Inflammatory macrophage (primary cell): ENCODE measurements at places on chromosomes 7 and 10.
A peak's percentile ranks its signal among the peaks of the same experiment; 100 is the strongest.

DNA sequence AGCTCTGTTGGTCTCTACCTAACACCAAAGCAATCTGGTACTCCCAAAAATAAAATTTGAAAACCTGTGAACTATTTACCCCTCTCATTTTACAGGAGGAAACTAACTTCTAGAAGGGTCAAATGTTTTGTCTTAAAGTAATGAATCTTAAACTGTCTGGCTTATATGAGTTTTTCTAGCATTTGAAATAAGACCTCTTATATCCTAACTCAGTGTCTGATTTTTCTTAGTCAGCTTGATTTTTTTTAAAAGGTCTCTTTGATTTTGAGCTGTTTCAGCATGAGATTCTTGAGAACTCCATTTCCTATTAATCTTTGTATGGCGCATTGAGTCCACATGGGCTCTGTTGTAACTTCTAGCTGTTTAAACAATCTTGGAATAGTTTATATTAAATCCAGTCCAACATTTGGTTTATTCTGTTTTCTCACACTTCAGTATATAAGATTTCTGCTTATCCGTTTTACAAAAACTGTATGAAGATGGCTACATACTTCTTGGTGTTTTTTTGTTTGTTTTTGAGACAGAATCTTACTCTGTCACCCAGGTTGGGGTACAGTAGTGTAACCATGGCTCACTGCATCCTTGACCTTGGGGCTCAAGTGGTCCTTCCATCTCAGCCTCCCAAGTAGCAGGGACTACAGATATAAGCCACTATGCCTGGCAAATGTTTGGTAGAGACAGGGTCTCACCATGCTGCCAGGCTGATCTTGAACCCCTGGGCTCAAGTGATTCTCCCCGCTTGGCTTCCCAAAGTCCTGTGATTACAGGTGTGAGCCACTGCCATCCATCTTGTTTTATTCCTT lies 91.1 kb downstream of the PPP1R9A start:
- no peak for DNase-seq

DNA sequence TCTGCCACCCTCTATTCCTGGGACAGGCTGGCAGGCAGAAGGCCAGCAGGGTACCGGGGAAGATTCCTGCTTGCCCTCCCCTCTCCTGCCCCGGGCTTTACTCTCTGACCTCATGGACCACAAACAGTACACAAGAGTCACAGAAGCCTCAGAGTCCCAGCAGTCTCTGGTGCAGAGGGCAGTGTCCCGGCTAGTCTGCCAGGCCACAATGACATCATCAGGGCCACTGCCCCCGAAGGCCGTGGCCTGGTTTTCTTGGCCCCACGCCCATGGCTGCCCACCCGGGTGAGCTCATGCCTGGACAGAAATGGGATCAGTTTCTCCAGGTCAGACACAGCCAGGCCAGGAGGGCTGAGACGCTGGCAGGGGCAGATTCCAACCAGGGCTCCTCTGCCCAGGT lies 91.9 kb downstream of the MYL10 start:
- DNase-seq = peak; percentile 5

GRCh38 chr10:14010101-14010558 lies 320.6 kb downstream of the FRMD4A start:
- DNase-seq = no peak

GRCh38 chr10:97498841-97499560 lies at the start of gene UBTD1:
Gene UBTD1, plus strand, starts transcription at chr10:97498924. Its CDS starts 280 bp downstream, at chr10:97499204.
- peak; percentile 39 for DNase-seq

- DNase-seq = no peak
These were observed 3.2 kb downstream of the VCL start for GRCh38 chr10:74000892-74001669.

DNA sequence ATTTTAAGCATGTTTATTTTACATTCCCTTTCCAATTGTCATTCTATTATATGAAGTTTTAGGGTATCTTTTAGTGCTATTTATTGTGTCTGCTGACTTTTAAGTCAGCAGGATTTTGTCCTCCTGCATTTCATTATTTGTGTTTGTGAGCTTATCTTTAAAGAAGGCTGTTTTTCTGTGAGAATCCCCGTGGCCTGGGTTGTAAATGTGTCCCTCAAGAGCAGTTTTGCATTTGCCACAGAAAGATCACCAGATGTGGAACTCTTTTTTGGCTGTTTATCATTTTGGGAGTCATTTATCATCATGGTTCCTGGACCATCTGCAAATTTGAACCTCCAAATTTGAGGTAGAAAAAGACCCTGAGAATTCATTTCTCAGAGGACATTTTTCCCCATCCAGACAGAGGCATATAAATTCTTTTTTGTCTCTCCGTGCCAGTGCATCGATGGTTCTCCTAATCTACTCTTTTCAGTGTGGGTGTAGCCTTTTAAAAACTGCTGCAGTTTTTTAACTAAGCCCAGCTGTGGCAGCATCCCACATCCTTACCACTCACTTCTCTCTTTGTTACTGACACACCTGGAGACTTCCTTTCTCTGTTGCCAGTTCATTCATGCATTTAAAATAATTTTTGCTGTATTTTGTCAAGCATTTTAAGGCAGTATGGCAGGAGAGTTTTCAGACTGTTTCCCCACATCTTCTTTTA lies 20.1 kb upstream of the MTURN start:
- no peak for DNase-seq

- DNase-seq = no peak
These were observed 178.3 kb downstream of the DYNC1I1 start for GRCh38 chr7:95950698-95951097.

GRCh38 chr7:31758755-31759154 lies 71.7 kb downstream of the PPP1R17 start:
- no peak for DNase-seq

DNA sequence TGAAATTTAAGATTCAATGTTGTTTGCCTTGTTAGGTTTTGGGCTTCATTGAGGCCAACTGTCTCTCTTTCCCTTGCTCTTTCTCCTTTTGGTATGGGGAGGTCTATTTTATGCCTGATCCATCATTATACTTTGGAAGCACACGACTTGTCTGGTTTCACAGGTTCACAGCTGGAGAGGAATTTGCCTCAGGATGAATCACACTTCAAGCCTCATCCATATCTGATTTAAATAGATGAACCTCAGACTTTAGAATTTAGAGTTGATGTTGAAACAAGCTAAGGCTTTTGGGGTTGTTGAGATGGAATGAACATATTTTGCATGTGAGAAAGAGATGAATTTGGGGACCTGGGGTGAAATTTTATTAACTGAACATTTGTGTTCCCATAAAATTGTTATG lies 150.5 kb upstream of the IGFBP3 start:
- DNase-seq = no peak

DNA sequence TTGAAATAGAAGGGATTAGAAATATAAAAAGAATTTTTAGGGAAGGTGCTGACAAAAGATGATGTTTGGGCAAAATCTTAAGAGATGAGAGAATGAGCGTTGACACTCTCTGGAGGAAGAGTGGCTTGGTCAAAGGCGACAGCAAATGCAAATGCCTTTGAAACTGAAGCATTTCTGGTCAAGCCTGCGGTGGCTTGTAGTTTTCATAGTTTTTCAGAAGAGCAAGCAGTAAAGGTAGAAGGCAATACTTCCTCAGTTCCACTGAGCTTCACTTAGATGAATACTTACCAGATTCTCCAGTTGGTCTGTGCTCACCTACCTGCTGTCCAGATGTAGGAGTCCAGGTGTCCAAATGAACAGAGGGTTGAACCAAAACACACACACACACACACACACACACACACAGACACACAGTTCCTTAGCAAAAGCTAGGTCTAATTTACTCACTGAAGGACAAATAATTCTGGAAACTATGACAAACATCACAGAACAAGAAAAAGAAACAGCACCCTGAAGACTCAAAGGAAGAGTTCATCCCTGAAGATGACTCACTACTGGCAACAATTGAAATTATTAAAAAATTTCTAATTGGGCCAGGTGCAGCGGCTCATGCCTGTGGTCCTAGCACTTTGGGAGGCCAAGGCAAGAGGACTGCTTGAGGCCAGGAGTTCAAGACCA lies 12.1 kb upstream of the STK17A start:
- DNase-seq = no peak

DNA sequence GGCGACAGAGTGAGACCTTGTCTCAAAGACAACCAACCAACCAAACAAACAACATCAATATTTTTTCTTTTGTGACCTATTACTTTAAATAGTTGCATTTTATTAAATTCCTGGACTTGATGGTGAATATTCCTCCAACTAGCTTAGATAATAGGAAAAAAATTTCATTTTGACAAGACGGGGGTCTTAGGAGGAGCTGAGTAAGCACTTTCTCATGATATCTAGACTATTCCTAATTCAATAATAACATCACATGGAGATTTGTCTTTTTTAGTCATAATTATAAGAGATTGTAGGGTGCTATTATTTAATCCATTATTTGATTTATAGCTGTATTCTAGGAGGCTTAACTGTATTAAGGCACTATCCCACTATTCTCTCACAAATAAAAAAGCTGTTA lies 702.5 kb downstream of the PHTF2 start:
- DNase-seq = no peak

DNA sequence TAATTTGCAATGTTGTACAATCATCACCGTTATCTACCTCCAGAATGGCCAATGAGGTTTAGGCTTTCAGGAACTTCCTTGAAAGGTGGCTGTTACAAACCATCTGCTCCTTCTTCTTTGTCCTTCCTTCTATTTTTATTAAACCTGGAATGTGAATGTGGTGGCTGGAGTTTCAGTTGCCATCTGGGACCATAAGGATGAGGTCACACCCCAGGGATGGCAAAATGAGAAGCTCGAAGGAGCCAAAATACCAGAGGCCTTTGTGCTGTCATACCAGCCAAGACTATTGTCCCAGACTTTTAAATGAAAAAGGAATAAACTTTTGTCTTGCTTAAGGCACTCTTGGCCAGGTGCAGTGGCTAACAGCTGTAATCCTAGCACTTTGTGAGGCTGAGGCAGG lies 30.9 kb upstream of the LMTK2 start:
- DNase-seq = no peak

DNA sequence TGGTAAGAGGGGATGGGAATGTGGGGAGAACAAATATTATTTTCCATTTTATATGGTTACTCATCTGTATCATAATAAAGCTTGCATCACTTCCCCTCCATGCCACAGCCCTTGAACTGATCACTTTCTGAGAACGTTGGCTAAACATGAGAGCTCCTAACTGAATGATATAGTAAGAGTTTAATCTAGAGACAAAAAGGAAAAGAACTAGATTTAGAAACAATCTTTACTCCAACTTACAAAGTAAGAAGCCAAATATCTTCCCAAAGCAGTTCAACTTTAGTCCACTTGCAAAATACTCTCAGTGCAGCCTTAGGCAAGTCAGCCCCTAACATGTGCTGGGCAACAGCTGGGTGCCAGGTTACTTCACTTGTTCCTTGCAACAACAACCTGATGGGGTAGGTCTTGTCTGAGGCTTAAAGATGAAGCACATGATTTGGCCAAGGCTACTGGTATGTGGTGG lies 20.3 kb downstream of the SMURF1 start:
- DNase-seq = peak; percentile 68

GRCh38 chr10:241451-241850 lies 106.2 kb downstream of the ZMYND11 start:
- no peak for DNase-seq

DNA sequence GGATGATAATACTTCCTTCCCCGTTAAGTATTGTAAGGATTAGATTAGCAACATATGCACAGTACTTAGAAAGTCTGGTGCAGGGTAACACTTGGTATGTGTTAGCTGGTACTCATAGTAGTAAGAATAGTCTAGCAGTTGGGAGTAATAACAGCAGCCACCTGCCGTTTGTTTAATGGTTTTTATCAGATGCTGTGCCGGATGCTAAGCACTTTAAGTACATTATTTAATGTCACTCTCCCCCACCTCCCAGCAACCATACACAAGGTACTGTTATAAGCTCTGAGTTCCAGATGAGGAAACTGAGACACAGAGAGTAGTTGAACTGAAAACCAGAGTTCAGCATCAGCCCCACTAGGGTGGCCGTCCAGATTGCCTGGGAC lies 60.1 kb downstream of the ZMIZ1 start:
- DNase-seq = no peak

DNA sequence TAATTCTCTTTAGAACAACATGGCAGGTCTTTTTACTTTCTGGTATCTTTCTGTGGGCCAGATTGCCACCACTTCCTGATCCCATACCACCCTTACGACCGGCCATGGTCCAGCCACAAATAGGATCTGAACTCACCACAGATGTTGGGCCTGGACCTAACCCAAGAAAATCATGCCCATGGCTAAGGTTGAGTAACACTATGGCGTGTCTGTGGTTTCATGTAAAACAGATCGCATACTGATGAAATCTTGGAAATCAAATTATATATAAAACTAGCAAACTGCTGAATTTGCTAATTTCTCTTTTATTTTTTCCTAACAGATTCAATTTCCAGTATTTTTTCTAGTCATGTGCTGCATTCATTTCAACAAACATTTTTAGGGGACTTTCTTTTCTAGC lies 77.2 kb downstream of the CH25H start:
- peak; percentile 89 for DNase-seq

GRCh38 chr7:120554960-120555571 lies 282.1 kb downstream of the KCND2 start:
- DNase-seq = peak; percentile 23

DNA sequence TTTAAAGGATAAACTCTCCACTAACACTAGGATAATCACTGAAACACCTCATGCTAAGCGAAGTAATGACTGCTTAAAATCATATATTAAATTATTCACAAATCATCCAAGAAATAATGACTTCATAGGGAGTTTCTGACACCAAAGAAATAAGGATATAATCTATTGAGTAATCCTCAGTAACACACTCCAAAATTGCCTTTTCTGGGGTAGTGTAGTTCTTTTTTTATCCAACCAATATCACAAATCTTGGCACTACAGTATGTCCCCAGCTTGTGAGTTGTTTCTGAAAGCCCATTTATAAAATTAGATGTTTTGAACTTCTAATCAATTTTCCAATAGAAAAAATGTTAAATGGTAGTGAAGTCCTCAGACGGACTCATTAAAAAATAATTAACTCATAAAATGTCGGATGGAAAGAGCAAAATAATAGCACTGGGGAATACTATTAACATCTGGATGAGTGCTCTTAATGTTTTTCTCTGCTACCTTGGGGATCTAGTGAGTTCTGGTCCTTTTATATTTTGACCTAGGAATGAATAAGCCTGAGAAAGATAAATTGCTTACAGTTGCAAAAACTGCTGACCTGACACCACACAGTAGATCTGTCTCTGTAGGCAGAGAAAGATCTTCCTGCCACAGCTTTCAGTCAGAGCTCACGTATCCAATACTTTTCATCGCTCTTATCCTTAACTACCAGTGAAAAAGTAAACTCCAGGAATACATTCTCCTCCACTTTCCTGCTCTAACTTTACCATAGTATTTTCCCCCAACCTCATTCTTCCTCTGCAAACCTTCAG lies 618.5 kb upstream of the ANKRD30A start:
- DNase-seq = no peak

DNA sequence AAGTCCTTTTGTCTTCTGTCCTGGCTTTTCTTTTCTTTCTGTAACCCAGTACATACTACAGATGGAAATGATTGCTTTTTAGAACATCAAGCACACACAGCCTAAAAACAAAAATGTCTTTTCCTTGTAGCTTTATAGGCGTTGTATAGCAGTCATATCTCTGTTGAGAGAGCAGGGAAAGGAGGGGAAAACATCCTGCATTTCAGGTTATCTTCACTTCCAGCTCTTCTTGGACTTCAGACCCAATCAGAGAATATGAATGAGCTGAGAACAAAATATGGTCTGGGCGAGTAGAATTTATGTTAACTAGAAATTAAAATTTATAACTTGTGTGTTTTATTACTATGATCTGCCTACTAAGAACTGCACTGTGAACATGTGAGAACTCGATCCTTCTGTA lies 14.7 kb downstream of the TMEM60 start:
- DNase-seq = no peak

GRCh38 chr10:102660888-102661657 lies 16.8 kb downstream of the TRIM8 start:
- DNase-seq = peak; percentile 79

GRCh38 chr7:14233868-14234369 lies 244.5 kb upstream of the ETV1 start:
- no peak for DNase-seq
